Bone marrow (tissue), 2 donors: ENCODE measurements at places on chromosomes 4 and X.

DNA sequence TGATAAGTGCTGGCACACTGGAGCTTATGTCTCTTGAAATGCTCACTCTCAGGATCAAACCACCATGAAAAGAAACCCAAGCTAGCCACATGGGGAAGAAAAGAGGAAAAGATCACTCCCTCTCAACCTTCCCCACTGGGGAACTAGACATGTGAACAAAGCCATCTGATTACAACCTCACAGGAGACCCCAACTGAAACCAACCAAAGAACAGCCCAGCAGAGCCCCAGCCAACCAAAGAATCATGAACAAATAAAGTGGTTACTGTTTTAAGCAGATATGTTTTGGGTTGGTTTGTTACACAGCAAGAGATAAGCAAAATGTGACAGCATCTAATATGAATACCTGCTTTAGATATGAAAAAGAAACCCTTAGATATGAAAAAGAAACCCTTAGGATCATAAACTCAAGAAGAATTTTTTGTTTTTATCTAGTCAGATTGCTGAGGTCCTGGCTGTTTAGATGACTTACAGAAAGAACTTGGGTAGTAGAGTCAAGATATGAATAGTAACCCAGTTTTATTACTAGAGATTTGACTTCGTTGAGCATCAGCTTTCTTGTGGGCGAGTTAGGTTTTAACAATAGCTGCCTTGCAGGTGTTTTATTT lies 23.7 kb upstream of the TLR7 start:
- no peak for DNase-seq

DNA sequence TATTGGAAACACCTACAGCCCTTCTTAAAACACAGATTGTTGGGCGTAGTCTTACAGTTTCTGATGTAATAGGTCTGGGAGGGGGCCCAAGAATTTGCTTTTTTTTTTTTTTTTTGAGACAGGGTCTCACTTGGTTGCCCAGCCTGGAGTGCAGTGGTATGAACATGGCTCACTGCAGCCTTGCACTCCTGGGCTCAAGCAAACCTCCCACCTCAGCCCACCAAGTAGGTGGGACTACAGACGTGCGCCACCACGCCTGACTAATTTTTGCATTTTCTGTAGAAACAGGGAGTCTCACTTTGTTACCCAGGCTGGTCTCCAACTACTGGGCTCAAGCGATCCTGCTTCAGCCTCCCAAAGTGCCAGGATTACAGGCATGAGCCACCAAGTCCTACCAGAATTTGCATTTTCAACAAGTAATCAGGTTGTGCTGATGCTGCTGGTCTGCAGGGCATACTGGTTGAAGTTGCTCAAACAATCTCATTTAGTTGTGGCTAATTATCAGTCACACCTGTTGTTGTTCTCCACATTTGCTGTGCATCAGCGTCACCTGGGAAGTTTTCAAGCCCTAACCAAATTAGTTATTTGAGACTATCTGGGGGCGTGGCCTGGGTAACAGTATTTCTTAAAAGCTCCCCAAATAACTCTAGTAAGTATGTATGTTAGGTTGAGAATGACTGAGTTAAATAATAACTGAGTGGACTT lies 14.0 kb downstream of the TMEM154 start:
- DNase-seq = no peak

DNA sequence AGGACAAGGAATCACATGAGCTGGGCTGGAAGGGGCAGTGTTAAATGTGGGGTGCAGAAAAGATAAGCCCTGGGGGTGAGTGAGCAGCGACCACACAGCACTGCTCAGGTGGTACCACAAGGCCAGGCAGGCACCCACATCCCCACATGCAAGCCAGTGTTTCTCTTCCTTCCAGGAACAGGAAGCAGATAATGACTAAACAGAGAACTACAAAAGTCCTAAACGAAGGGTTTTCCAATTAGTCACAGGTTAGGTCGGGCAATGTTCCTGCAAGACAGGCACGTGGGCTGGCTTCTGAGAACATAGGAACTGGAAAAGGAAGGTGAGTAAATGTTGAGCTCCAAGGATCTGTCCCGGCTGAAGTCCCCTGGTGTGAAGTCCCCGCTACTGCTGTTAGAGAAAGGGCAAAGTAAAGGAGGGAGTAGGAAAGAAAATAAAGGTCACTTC lies 19.5 kb downstream of the RELL1 start:
- DNase-seq = no peak

GRCh38 chr4:153553819-153554170 lies 87.6 kb downstream of the TMEM131L start:
- DNase-seq = no peak

DNA sequence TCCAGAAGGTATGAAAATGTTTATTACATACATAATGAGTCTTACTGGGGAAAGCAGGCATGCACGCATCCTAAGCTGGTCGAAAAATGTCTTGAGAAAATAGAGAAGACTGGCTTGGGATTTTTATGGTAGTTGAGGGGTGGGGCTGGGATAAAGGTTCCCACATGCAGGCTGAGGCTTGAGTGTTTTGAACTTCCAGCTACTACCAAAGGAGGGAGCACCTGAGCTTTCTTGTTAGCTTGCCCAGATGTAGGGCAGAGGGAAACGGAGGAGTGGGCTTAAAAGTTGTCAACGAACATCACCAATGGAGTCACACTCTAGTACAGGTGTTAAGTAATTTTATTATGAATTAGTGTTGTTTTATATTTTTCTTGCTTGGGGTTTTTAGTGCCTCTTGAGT lies 39.6 kb upstream of the SRPX start:
- DNase-seq = no peak

DNA sequence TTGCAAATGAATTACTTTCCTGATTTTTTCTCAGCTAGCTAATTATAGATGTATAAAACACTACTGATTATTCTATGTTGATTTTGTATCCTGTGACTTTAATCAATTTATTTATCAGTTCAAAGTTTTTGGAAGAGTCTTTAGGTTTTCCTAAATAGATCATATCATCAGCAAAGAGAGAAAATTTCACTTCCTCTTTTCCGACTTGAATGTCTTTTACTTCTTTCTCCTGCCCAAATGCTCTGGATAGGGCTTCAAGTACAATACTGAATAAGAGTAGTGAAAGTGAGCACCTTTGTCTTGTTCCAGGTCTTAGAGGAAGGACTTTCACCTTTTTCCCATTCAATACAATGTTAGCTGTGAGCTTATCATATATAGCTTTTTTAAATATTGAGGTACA lies 417.9 kb downstream of the PDGFC start:
- no peak for DNase-seq

DNA sequence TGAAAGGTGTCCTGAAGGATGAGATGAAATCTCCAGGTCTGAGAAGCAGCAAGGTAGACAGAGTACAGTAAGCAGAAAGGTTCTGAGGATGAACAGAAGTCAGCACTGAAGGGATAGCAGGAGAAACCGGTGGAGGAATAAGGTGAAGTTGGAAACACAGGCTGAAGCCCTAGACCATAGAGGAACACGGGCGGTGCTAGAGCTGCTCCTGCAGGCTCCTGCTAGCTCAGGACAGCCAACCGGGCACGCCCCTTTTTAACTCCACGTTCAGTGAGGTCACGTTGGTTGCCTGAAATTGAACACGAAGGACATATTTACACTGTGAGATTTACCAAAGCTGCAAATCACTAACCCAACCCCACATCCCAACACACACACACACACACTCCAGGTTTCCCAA lies 1886.4 kb upstream of the AGA start:
- no peak for DNase-seq

GRCh38 chr4:85086721-85087120 lies 120.2 kb upstream of the WDFY3 start:
- no peak for DNase-seq

- DNase-seq = no peak
Measured at GRCh38 chrX:84737471-84737871, 235.2 kb upstream of the HDX start.

DNA sequence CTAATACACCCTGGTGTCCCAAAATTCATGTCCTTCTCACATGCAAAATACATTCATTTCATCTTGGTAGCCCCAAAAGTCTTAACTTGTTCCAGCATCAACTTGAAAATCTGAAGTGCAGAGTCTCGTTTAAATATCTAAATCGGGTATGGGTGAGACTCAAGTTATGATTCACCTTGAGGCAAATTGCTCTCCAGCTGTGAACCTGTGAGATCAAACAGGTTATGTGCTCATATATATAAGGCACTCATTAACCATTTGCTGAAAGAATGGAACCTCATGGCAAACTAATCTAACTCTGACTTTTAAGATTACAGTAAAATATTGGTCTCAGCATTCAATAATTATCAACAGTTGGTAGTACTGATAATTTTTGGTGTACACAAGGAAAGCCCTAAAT lies 55.5 kb downstream of the PDLIM5 start:
- no peak for DNase-seq

GRCh38 chr4:135949931-135950330 lies 1582.4 kb downstream of the PCDH18 start:
- DNase-seq = no peak

- DNase-seq = no peak
Measured at GRCh38 chr4:184439856-184440594, 34.3 kb downstream of the IRF2 start.

- DNase-seq = no peak
Measured at GRCh38 chrX:120464411-120464810, 4.7 kb downstream of the LAMP2 start.

GRCh38 chrX:82541822-82542221 lies 966.3 kb upstream of the POU3F4 start:
- no peak for DNase-seq

- no peak for DNase-seq
Measured at GRCh38 chr4:67546004-67546356, 677 bp upstream of the CENPC start.

- DNase-seq = no peak
Measured at GRCh38 chr4:38078590-38079421, 118.6 kb downstream of the PTTG2 start.

DNA sequence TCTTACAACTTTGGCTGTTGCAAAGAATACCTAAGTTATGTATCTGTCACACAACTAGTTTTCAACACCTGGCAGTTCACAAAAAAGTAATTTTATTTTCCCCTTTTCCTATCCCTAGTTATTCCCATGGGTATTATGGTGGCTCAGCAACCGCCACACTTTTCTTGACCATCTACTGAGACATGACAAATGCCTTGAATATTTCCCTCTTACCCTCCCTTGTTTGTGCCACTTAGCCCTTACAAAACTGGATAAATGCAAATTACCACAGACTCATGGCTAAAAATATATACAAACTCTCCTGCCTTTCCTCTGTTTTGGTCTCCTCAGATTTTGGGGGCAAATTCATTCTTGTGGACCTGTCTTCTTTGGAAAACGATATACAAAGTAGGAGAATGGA lies 72.1 kb downstream of the AMOT start:
- DNase-seq = no peak

GRCh38 chrX:82224961-82225360 lies 1023.1 kb downstream of the SH3BGRL start:
- DNase-seq = no peak

DNA sequence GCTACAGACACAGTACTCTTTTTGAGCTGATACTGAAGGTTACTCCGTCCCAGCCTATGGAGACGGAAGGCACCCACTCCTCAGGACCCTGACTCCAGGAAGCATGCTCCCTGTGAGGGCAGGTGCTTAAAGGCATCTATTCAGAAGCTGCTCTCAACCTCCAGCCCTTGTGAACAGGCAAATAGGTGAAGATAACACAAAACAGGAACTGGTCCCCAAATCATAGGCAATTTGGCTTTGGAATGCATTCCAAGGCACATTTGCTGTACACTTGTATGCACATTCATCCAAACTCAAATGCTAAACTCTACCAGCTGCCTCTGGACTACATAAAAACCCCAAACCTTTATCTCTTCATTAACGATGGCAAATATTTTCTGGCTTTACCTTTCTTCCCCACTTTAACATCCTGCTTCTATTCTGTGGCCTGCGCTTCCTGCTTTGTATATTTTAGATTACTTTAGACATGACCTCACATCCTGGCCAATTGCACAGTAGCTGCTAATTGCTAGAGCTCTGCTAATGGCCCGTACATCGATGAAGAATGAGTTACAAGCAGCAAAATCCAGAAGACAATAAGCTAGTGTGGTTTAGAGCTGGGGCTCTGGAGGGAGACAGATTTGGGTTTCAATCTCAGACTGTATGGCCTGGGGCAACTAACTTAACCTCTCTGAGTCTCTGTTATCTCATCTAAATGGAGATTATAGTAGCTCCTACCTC lies 3.2 kb downstream of the SEL1L3 start:
- no peak for DNase-seq

- DNase-seq = no peak
Measured at GRCh38 chrX:20254712-20255299, 11.9 kb downstream of the RPS6KA3 start.

DNA sequence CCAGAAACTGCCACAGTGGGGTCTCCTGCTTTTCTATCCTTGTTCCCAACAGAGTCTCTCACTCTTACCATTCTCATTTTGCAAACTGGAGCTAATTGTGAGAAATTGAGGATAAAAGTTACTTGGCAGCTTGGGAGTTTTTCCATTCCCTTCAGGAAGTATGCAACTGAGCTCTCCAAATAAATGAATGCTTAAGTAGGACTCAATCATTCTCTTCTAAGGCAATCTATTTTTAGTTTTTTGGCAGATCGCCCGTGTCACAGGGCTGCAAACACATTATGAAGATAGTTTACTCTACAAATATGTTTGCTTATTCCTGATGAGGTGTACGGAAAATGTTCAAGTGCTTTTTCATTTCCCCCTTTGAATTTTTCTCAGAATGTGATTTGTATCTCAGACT lies 5.3 kb downstream of the ASB11 start:
- DNase-seq = no peak
